CD4-positive, alpha-beta T cell treated with Interferon alpha-2 for 1 hour (primary cell): ENCODE measurements at places on chromosomes 4 and X.

GRCh38 chrX:46814966-46815365 lies 21.9 kb upstream of the RP2 start:
- DNase-seq = no peak

DNA sequence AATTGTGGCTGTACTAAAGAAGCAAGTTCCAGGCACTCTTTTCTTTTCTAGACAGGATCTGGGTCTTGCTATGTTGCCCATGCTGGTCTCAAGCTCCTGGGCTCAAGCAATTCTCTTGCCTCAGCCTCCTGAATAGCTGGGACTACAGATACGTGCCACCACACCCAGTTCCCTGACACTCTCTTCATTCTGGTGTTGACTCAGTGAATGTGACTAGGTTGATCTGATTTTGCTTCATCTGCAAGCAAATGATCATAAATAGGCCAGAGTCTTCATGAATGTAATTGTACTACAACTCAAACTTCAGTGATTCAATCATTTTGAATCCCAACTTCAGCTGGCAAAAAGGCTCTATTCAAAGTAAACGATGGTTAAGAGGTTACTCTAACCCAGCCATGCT lies 78.5 kb downstream of the APBB2 start:
- no peak for DNase-seq

- DNase-seq = no peak
Measured at GRCh38 chr4:128596115-128596514, 213.4 kb upstream of the JADE1 start.

DNA sequence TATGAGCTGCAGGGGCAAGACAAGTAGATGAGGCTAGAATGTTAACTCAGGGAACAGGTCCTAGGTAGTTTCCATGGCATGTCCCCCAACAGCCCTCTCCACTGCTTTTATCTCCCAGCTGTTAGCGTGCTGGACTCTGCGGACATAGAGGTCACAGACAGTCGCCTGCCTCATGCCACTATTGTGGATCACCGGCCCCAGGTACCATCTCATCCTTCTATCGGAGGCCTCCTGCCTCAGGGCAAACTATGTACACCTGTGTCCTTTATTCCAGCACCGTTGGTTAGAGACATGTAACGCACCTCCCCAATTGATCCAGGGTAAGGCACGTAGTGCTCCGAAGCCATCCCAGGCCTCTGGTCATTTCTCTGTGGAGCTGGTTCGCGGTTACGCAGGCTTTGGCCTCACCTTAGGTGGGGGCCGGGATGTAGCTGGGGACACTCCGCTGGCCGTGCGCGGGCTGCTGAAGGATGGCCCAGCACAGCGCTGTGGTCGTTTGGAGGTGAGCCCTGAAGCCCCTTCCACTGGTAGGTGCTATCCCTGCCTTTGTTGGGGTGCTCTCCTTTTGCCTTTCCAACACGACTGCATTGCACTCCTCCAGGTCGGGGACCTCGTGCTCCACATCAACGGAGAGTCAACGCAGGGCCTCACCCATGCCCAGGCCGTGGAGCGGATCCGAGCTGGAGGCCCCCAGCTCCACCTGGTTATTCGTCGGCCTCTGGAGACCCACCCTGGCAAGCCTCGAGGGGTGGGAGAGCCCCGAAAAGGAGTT lies 2.2 kb downstream of the MAGIX start:
- no peak for DNase-seq

GRCh38 chr4:149889991-149890390 lies 74.3 kb upstream of the IQCM start:
- no peak for DNase-seq

DNA sequence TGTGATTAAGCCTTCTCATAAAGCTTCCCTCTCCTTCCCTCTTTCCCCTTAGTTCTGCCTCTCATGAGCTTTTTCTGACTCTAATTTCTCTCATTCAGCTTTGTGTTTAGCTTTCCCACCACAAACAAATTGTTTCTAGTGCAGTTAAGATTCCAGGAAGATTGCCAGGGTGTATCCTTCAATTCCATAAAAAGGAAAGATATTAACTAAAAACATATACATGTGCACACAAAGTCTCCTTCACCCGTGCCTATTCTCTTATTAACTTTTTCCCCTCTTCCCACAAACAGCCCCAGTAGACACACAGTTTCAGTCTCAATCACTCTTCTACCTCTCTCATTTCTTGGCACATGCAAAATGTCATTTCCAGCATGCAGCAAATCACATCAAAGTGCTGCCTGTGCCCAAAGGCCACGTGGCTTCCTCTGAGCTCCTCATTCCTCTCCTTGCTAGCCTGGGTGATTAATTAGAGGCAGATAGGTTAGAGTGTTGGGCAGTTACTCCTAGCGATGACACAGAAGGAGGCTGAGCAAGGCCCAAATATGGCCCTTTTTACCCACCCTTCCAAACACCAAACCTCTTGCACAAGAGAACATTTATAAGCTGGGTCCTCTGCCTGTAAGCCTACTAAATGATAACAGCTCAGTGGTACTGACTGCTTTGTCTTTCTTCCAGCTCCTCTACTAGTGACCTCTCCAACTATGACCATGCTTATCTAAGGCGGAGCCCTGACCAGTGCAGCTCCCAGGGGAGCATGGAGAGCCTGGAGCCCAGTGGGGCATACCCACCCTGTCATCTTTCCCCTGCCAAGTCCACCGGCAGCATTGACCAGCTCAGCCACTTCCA lies 159.6 kb downstream of the SOWAHB start:
- no peak for DNase-seq

DNA sequence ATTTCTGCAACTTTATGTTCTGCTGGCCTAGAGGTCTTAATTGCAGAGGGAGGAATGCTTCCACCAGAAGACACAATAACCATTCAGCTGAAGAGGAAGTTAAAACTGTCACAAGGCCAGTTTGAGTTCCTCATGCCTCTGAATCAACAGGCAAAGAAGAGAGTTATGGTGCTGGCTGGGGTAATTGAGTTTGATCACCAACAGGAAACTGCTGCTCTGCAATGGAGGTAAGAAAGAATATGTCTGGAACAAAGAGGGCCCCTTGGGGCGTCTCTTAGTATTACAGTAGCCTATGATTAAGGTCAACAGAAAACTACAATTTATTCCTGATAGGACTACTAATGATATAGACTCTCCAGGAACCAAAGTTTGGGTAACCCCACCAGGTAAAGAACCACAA lies 744.0 kb downstream of the FSTL5 start:
- DNase-seq = no peak

DNA sequence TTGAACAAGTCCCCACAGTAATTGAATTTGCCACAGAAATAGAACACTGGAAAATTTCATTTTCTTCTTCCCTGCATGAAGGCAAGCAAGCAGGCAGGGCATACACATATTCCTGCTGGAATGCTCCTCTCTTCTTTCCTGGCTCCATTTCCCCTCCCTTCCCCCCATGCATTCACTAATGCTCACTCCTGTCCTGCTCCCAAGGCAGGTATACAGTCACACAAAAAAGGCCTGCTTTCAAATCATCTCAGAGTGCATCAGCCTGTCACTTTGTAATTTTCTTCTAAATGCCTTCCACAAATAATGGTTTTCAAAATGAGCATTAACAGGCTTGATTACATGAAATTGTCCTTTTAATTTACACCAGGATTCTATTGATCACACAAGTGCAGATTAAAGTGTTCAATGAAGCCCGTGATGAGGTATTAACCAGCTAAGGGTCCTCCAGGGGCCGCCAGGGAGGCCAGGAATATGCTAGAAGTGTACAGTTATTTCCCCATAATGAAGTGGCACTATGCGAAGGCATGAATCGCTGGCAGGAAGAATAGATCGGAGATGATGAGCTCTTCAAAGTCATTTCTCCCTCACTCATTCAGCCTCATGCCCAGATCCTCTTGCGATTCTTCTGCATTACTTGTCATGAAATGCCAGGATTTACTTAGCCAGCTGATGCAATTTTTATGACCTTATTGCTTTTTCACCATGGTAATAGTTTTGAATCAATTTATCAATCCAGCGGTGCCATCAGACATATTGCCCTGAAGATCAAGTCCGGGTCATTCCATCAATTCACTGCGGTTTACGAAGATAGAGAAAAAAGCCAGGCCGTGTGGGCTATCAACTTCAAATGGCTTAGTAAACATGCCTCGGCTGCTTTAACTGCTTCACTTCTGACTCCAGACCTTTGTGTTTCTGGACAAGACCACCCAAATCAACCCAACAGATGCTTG lies 243.5 kb downstream of the GPAT3 start:
- DNase-seq = no peak

- peak; percentile 58 for DNase-seq
Measured at GRCh38 chrX:130108647-130109428, 1.5 kb downstream of the ELF4 start.

- DNase-seq = no peak
Measured at GRCh38 chr4:176308441-176308840, 11.3 kb upstream of the SPCS3 start.

DNA sequence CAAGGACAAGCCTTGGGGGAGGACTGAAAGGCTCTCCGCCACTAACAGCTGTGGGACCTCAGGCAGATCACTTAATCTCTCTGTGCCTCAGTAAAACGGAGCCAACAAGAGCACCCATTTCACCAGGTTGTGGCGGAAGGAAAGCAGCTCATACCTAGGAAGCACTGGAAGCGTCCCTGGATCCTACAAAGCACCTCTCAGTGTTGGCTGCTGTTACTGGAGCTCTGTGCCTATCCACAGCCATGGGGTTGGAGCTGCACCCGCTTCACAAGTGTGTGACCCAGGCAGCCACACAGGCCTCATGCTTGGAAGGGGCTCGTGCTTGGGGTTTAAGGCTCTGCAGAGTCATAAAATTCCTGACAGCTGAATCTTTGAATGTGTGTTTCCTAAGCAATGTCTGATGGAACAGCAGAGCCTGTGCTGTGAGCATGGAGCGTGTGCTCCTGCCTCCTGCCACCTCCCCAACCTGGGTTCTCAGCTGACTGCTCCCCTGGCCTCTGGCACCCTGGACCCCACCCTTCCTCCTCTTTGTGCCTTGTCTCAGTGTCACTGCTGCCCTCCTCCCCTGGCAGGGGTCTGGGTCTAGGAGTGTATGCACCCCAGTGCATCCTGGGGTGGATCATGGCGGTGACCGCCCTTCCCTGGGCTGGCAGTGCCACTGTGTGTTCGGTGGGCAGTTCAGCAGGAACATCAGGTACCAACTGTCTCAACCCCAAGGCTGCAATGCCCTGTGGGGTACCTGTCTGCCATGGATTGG lies 14.4 kb upstream of the MAN2B2 start:
- DNase-seq = no peak

- no peak for DNase-seq
Measured at GRCh38 chr4:38302910-38303309, 342.7 kb downstream of the PTTG2 start.
